Activated B cell treated with CpG ODN at 0.5 μM for 24 hours (primary cell): ENCODE measurements at places on chromosomes 4 and X. TPM values are rescaled to one million over a fixed set of nuclear protein-coding genes. Genes with fewer than 3 reads are reported as not detected.

LRRC66 gene
- 0.32 and 0.47 TPM in 2 replicates for total RNA-seq

- DNase-seq = no peak
Measured at GRCh38 chr4:173139561-173139960, 29.1 kb upstream of the GALNT7 start.

DNA sequence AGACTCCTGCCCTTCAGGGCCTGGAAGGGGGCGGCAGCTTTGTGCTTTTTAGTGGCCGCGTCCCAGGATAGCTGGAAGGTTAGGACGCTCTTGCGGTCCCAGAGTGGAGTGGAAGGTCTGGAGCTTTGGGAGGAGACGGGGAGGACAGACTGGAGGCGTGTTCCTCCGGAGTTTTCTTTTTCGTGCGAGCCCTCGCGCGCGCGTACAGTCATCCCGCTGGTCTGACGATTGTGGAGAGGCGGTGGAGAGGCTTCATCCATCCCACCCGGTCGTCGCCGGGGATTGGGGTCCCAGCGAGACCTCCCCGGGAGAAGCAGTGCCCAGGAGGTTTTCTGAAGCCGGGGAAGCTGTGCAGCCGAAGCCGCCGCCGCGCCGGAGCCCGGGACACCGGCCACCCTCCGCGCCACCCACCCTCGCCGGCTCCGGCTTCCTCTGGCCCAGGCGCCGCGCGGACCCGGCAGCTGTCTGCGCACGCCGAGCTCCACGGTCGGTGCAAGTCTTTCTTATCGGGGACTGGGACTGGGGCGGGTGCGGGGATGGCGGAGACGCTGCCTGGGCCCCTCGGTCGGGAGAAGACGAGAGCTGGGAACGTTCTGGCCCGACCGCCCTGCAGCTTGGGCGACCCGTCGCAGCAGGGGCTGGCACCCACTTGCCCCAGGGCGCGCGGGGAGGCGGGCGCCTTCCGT is at the start of gene EDNRA:
Gene EDNRA (plus strand): TSS at position 207 of the 686 bp plus-strand sequence. CDS start 4,585 bp downstream, outside the sequence.
- DNase-seq = no peak

RENBP gene
- 14.5 and 20.2 TPM in 2 replicates for total RNA-seq

- DNase-seq = no peak
Measured at GRCh38 chrX:41302370-41302769, 31.6 kb upstream of the DDX3X start.

DNA sequence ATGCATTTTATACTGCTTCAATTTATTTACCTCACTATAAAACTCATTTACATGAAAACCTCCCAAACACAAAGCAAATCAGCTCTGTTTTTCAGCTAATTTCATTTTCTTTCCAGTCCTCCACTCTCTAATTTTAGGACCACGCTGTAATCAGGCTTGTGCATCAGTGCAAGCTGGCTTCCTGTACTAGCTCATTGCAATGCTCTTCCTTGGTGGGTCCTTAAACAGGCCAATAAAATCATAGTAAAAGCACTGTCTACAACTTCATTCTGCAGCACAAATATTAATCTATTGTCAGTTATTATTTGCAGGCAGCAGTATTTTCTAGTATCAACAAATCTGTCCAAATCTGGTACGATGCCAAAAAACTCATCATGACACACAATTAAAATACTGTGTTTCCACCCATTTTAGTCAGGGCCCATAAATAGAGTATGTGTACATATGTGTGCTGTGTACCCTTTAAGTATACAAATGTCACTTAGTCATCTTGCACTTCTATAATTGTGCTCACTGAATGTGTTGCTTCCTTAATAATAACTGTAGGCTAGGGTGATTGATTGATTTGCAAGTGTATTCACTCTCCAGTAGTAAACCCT is 178.2 kb upstream of the HCCS start:
- no peak for DNase-seq

GABRA4 gene
- not detected in 2 replicates for total RNA-seq

- no peak for DNase-seq
Measured at GRCh38 chrX:40933132-40933705, 152.0 kb upstream of the USP9X start.

PLP1 gene
- not detected in 2 replicates for total RNA-seq

DNA sequence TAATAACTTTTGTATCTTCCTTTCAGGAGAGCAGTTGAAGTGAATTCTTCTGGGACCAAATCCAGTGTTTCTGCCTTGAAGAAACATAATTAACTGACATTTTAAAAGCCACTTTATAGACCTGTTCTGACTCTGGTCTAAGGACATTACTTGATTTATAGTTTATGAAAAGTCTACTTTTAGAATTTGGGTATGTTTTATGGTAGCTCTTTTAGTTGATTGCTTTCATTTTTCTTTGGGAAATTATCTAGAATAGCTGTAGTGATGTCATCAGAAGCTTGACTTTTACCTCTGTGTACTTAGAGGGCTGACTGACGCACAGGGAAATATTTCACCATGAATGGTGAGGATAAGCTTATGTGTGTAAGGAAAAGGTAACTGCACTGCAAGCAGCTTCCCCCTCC is 131.8 kb upstream of the LIMCH1 start:
- DNase-seq = no peak

GRCh38 chr4:65831828-65832227 is 161.5 kb upstream of the EPHA5 start:
- DNase-seq = no peak

GRCh38 chr4:14348506-14348905 is 653.8 kb upstream of the CPEB2 start:
- DNase-seq = no peak

DUSP9 gene
- total RNA-seq = 0.10 TPM in 1 of 2 replicates, not detected in the other

ZNF711 gene
- total RNA-seq = 3.5 TPM in 2 replicates

- DNase-seq = no peak
Measured at GRCh38 chr4:176230836-176231235, 35.5 kb upstream of the SPATA4 start.

TRPC5OS gene
- total RNA-seq = not detected in 2 replicates

DNA sequence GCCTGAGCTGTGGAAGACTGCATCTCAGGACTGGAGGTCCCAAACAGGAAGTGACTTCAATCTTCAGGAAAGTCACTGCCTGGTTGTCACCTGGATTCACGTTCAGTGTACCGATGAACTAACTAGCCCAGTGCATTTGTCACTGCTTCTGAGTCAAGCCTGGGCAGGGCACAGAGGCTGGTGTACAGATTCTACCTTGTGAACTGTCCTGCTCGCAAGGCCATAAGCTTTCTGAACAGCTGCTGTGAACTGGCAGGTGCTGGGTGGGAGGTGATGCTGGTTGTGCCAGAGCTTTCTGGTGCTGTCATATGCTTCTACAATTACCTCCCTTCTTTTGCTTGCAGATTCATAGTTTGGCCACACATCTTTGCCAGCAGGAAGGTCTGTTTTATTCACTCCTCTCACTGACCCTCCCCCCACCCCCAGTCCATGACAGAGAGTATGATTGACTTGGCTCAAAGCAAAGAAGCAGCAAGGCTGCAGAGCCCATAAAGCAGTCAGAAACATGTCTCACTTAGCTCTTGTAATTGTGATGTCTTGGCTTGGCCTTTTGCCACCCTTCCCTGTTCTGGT is 40.5 kb downstream of the ZCCHC12 start:
- no peak for DNase-seq

GRCh38 chr4:76569225-76569624 is 134.2 kb downstream of the SHROOM3 start:
- no peak for DNase-seq

GRCh38 chrX:65903750-65904149 is 136.1 kb downstream of the VSIG4 start:
- DNase-seq = no peak

DNA sequence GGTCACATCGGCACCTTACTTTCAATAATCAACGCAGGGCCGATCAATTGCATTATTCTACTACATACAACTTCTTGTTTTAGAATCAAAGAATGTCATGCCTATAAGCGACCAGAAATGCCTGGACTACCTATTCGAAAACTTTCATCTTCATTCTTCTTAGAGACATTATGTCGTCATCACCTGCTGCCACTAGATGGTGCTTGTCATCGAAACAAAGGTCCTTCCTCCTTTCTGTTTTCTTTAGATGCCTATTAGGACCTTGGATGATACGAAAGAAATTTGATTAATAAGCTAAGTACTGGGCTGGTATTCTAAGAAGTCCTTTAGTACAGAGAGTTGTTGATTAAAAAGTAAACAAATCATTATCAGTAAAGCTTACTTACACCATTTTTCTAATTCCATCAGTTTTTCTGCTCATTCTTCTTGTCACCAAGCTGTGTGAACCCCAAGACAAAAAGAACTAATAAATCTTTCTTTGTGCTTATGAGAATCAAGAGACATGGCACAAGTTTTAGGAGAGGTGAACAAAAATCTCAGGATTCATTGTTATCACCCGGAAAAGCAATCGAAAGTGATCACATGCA is 154.5 kb upstream of the SLC4A4 start:
- no peak for DNase-seq

SMR3B gene
- not detected in 2 replicates for total RNA-seq

DNA sequence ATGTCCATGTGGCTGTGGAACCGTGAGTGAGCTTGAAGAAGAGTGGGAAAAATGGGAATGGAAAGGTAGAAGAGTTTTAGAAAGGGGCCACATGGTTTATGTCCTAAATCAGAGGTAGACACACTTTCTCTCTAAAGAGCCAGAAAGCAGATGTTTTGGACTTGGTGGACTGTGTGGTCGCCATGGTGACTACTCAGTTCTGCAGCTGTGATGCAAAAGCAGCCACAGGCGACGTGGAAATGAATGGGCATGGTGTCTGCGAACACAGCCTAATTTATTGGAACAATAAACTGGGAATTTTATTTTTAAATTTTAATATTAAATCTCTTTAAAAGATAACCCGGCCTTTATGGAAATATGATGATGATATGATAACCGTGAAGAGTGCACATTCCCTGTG is 386.0 kb upstream of the FAT1 start:
- no peak for DNase-seq

DNA sequence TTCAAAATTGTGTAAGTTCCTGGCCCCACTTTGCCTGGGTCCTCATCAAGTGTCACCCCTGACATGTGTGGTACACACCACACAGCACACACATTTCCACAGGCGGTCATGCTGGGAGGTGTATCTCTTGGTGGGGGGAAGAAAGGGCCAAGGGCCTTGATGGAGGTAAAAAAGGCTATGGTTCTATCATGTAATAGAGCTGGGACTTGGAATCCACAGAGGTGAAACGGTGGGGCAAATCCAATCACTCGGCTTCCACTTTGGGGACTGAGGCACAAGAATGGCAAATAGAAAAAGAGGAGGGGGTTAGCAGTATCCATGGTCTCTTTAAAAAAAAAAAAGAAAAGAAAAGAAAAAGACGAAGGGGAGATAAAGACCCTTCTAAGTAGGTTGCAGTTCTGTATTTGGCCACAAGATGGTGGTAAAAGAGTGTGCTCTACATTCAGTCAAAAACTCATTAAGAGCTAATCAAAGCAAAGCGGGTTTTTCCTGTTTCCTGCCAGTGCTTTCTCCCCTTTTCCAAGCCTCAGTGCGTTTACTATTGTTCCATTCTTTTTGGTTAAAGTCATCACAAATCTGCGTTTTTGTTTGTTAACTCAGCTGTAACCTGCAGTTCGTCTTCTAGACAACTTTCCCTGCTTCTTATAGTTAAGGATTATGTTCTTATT is 37.0 kb upstream of the ATP6AP2 start:
- DNase-seq = no peak

GRCh38 chr4:98253499-98253898 is 7.7 kb upstream of the RAP1GDS1 start:
- DNase-seq = no peak

CXCL13 gene
- total RNA-seq = 0.44 TPM in 1 of 2 replicates, not detected in the other
